GDM1 (cell line): ENCODE measurements at places on chromosomes 2 and 18.

DNA sequence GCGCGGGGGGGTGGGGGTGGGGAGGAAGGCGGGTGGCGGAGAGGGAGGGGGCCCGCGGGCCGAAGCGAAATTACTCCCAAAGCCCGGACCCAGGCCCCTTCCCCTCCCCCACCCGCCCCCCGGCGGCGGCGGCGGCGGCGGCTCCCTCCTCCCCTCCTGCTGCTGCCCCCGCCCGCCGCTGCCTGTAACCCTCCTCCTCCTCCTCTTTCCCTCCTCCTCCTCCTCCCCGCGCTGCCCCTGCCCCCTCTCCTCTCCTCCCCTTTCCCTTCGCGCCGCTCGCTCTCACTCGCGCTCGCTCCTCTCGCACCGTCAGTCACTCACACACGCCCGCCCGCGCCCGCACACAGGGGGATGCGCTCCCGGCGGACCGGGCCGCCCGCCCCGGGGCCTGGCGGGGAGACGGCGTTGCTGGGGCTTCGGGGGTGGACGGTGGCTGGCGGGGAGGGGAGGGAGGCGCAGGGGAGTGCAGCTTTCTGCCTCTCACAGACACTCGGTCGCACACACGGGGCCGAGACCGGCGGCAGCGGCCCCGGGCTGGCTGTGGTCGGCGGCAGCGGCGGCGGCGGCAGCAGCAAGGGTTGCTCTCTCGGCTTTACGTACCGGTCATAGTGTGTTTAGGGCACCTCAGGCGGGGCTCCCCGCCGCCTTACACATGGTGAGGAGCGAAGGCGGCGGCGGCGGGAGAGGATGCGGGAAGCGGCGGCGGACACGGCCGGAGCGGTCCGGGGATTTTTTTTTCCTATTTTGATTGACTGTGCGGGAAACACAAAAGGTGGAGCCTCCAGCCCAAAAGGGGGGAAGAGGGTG, 405 bp downstream of the SP3 start:
- peak; percentile 84 for DNase-seq

DNA sequence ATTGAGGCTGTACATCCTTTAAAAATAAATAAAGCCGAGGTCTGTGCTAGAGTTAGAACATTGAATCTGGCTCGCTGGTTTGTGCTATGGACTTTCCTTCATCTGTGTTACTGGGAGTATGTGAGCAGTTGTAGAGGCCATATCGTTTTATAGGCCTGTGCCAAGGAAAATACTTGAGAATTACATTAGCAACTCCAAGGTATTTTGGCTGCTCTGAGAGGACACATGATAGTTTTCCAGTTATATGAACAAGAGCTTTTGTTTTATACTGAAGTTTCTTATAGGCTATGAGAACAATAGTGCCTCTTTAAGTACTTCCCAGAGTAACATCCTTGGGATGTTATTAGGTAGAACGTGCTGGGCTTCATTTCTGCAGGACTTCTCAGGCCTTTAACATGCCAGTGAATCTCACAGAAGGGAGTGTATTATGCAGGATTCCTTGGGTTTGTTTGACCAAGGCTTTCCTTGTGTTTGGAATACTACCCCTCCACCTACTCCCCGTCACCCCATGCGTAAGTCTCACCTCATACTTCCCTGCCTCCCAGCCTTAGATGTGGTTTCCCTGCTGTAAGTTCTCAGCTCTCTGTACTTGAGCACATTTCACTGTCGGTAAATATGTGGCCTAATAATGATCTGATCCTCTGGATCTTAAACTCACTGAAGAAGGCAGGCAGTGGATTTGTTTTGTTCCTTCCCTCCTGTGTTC, 21.0 kb downstream of the TCF7L1 start:
- DNase-seq, result no peak

- no peak for DNase-seq
These were observed 101.6 kb downstream of the LBH start for GRCh38 chr2:30332791-30333453.

DNA sequence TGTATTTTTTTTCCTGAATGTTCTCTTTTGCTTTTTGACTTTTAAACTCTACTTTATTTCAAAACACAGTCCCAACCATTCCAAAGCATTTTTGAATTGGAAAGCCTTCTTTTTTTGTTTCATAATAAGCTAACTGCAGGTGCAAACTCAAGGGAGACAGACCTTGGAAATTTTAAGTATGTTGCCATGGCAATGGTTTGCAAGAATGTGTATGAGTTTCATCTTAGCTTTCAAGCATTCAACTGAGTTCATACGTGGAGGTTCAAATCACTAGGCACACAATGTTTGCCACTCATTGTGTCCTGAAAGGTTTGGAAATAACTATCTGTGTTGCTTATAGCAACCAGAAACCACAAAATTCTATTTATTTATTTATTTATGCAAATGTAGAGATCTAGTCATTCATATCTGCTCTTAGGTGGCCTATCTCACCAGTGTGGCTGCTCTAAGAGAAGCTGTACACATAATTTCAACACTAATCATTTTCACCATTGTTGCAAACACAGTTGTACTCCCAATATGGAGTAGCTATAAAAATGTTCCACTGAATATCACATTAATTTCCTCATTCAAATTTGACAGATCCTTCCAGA, 805.7 kb upstream of the FSHR start:
- no peak for DNase-seq

DNA sequence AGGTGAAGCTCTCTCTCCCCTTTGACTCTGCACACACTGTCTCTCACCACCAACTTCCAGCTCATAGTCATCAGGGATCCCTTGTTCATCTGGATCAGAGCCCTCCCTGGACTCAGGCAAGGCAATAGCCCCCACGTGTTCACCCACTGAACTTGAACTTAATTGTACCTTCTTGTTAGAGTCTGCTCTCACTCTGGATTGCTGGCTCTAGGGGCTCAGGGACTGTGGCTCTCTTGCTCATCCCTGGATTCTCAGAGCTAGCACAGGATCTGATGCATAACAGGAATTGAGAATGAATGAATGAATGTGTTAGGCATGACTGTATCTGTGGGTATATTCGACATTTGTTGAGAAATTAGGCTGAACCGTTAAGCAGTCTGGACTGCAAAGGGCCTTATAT, 16.7 kb upstream of the ASAP2 start:
- DNase-seq, result no peak

DNA sequence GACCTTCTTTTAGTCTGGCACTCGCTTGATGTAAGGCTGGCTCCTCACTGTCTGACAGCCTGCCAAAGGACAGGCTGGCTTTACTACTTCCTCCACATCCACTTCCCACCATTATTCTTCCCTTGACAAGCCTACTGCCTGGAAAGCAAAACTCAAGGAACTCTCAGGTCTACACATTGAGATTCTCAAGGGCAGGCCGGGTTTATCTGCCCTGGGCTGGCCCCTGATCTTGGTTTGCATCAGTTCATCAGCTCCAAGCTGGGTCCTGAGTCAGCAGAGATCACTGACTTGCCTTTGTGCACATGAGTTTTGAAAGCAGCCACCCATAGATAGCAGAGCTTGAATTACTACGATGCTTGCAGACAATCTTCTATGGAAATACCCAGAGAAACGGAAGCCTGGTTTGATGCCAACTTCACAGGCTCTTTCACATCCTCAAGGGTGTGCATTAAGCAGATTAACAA, 53.9 kb downstream of the KCTD18 start:
- DNase-seq, result no peak

DNA sequence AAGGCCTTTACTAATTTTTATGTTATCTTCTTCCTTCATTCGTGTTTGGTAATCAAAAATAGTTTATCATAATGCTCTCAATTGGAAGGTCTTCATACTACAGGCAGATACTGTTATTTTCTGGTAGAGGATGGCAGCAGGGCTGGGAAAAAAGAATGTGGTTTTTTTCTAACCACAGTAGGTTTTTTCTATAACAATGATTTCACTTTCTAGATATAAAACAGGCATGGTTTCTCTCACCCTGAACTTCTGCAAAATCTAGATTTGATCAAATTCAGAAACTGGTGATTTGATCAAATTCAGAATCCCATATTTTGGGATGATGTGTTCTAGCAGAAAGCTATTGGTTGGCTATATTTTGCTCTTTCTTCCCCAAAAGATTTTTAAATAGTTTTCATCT, 27.6 kb downstream of the BCL11A start:
- no peak for DNase-seq

GRCh38 chr2:205089958-205090357, 544.7 kb downstream of the PARD3B start:
- no peak for DNase-seq

DNA sequence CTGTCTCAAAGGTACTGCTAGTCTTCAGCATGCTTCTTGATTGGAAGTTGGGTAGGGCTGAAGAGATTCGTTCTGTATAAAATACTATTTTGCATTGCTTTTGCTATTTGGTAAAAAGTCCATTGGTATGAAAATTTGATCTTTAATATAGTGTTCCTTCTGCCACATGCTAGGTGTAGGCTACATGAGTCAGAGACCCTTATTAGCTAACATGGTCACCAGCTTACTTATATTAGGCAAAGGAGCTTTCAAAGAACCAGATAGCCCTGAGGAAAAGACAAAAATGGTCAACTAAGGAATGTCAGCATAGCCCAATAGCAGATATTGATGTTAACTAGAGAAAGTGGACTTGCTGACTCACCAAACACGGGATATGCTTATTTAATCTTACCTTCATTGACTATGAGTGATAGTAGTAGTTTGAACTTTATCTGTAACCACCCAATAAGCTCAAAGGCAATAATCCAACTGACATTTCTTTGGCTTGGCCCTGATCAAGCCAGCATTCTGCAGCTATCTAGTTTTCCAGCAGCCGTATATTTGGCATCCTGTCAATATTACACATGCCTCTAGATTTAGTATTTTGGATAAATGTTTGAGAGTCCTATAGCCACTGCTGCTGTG, 110.0 kb downstream of the TPGS2 start:
- DNase-seq, result no peak

GRCh38 chr2:207768866-207769596, 675 bp downstream of the FZD5 start:
- DNase-seq, result no peak

DNA sequence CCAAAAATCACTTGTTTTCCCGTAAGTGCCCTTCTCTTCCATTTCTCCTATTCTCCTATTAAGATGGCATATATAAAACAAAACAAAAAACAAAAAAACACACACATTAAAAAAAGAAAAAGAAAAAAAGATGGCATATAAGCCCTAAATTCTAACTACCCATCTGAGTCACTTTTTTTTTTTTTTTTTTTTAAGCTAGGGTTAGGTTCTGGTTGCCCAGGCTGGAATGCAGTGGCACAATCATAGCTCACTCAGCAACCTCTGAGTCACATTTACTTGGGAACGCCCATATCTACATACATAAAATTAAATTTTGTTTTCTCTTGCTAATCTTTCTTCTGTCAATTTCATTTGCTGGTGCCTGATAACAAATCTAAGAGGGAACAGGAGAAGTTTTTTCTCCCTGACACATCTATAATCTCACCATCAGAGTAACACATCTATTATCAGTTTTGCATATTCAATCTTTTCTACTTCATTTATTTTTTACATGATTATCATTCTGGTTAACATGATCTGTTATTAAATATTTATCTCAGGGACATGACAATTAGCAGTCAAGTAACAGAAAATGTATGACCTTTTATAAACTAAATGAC, 52.1 kb downstream of the EEF1B2 start:
- DNase-seq, result no peak

DNA sequence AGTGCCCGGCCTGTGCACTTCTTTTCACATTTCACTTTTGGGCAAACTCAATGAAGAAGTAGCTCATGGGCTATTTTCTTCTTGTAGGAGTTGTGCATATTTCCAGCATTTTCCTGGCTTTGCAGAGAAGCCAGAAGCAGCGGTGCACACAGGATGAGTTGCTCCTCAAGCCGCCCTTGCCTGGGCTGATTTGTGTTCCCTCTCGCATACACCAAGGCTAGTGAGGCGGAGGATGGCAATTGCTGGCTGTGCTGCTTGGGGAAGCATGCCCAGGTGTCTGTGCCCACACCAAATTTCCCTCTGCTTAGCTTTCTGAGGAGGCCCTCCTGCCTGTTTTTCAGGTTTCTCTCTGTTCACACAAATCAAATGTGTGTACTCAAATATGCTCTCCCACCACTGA, 85.4 kb upstream of the TMEM200C start:
- DNase-seq, result no peak

DNA sequence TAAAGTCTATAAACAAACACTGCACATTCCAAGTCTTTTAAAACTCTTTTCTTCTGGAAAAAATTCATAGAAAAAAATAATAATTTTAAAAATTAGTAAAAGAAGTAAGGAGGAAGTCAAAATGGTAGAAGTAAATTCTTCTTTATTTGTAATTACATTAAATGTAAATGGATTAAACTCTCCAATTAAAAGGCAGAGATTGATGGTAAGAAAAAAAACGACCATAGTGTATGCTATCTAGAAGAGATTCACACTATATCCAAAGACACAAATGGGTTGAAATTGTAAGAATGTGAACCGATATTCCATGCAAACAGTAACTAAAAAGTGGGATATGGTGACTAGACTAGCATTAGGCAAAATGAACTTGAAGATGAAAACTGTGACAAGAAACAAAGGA, 1196.1 kb upstream of the CDH2 start:
- DNase-seq, result no peak

DNA sequence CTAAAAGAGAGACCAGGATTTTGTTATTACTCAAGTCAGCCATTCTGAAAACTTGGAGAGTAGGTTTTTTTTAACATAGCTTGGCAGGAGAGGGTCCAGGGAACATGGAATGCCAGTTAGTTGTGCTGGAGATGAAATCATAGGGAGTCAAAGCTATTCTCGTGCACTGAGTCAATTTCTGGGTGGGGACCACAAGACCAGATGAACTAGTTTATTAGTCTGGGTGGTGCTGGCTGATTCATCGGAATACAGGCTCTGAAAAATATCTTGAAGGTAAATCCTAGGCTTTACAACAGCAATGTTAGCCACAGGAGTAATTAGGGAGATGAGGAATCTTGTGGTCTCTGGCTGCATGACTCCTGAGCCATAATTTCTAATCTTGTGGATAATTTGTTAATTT, 921.4 kb downstream of the TRIB2 start:
- no peak for DNase-seq

DNA sequence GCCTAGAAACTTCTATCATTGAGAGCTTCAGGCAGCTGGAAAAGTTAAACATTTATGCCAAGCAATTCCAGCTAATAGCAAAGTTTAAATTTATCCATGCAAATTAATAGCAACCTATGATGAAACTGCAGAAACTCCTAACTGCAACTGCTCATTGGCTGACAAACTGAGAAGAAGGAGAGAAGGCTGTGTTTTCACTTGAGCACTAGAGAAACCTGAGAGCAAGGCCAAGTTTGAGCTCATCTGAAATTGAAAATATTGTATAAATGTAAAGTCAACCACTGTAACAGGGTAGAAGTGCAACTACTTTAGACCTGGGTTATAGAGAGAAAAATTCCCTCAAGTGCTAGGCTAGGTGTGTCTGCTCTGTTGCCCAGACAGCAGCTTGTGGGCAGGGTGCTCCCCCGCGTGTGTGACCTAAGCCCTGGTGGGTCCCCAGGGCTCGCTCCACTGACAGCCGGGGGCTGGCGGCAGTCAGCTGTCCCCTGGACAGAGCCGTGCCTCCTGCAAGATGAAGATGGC, 50.2 kb downstream of the CABYR start:
- DNase-seq, result no peak

- no peak for DNase-seq
These were observed 325.9 kb upstream of the NT5C1B start for GRCh38 chr2:18915227-18915626.
